ENCODE measurements at places on chromosomes 5 and 9.
A peak's percentile ranks its signal among the peaks of the same experiment; 100 is the strongest.

DNA sequence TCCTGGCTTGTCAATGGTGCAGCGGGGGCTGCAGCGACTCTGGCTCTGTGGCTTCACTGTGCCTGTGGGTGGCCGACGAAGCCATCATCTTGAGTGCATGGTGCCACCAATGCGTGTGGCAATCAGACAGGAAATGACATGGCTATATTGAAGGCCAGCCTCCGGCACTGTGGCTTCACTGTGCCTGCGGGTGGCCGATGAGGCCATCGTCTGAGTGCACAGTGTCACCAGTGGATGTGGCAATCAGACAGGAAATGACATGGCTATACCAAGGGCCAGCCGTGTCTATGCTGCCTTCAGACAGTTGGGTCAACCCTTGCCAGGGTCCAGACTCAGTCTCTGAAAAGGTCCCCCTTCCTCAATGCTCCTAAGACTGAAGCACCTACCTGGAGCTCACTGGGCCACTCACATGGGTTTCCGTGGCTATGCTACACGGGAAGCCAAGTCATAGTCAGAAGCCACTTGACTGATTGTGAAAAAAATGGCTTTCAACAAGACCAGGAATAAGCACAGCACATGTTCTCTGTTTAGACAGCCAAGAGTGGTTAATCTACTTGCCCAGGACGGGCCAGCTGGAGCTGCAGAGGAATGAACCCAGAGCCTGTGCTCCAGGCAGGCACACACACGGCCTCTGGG, 67.5 kb upstream of the S1PR3 start:
- DNase-seq = no peak

DNA sequence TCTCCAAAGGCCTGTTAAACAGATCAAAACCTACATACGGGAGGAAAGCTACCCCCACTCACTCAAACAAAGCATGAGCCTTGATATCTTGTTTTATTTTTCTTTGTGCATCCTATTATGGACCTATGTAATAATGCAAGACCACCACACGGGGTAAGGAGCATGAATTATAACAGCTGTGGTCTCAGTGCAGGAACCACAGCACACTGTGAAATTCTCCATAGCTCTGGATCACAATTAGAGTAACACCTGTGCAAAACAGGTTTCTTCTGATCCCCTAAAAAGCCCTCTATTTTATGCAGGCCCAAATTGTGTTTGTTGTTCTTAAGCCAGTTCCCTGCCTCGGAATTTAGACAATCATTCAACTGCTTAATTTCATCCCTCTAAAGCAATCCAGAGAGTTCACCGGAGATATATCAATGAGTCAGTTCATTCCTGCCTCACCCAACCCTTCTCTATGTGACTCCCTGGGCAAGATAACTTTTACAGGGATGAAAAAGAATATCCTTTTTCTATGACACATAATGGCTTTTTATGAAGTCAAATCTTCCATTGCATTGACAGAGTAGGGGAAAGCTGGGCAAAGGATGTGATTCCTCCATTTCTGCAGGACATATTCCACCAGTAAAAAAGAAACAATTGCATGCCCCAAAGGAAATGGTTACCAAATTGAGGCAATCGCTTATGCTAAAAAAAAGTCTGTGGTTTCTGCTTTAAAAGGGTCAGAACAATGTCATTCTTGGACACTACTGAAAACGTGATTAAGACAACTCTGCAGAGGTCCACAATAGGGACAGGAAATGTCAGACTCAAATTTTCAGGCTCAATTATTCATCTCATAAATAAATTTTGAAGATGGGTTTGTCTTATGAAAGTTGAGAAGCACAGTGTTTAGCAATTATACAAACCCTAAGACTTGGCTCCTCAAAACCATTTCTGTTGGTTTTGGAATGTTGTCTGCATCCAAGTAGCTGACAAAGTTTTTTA, 41.6 kb upstream of the FST start:
- DNase-seq = no peak

GRCh38 chr5:65790371-65791163, 68.6 kb downstream of the NLN start:
- DNase-seq = peak; percentile 2

GRCh38 chr9:21590058-21590996, 108.2 kb upstream of the IFNE start:
- DNase-seq = no peak

GRCh38 chr9:113875459-113876150, 504 bp upstream of the ZNF618 start:
- no peak for DNase-seq

DNA sequence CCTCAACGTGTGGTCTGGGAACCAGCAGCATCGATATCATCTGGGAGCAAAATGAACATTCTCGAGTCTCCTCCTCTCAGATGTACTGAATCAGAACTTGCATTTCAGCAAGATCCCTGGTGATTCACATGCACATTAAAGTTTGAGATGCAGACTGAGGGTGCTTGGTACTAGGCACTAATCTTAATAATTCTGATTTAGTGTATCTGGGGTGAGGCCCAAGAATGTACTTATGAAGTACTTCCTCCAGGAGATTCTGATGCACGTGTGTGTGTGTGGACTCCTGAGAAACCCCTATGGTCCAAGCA, 56.2 kb upstream of the EQTN start:
- DNase-seq = no peak

- no peak for DNase-seq
Observed at GRCh38 chr5:3393920-3394597, 201.6 kb upstream of the IRX1 start.

DNA sequence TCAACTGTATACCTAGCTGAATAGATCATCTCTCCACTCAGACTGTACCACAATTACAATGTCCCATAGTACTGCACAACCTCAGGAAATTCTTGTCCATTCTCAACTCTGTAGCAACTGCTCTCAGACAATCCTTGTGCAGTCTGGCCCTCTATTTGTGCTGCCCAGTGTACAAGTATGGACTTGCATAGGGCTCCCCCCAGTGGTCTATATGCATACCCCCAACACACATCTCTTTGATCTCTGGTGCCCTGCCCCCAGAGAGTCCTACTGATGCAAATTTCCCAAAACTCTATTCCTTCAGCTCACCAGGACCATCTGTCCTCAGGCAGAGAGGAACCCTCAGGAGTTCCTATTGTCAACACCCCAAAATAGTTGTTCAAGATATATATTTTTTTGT, 205.3 kb downstream of the SLCO4C1 start:
- no peak for DNase-seq

- no peak for DNase-seq
Observed at GRCh38 chr9:85738509-85738908, 3.2 kb downstream of the AGTPBP1 start.

DNA sequence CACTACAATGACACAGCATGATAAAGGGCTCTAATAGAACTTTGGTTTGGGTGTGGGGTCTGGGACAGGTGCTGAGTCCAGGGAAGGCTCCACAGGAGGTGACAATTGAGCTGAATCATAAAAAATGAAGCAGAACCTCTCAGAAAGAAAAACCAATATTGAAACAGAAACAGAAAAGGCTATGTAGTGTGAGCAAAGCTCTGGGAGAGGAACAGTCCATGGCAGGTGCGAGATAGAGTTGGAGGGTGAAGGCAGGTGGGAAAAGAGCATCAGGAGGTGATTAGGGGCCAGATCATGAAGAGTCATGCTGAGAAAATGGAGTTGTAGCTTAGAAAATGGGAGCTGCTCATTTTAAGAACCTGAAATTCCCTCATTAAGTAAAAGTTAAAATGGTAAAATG, 164.9 kb downstream of the KCTD16 start:
- no peak for DNase-seq

DNA sequence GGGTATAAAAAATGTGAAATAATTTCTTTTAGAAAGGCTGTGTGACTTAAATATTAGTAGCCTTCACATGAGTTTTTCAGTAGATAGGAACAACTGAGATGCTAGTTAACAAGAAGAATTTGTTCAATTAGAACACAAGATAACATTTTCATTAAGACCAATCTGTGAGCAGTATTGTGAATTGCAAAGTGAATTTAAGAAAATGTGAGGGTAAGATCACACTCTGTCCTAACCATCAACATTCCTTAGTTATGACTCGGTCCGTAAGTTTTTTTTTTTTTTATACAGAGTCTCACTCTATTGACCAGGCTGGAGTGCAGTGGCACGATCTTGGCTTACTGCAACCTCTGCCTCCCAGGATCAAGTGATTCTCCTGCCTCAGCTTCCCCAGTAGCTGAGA, 180.2 kb upstream of the EGFLAM start:
- DNase-seq = no peak

DNA sequence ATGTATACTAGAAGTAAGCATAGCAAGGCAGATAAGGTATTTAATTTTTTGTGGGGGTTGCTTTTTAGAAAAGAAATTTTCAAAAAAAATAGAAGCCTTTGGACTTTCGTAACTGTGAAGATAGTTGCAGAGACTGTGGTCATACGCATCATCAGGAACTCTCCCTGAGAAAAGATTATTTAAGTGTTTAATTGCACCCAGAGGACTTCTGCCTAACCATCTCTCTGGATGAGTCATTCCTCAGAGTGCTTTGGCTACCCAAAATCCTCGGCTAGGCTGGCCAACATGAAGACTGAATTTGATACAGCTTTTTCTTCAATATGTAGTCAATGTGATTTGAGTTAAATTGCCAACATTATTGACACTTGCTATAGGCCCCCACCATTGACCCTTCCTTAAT, 296.4 kb downstream of the TLR4 start:
- DNase-seq = no peak

- no peak for DNase-seq
Observed at GRCh38 chr5:111132076-111132475, 39.9 kb downstream of the WDR36 start.

GRCh38 chr9:75885652-75886051, 4.8 kb upstream of the PCSK5 start:
- no peak for DNase-seq
